ENCODE measurements at places on chromosomes 2 and 18.

DNA sequence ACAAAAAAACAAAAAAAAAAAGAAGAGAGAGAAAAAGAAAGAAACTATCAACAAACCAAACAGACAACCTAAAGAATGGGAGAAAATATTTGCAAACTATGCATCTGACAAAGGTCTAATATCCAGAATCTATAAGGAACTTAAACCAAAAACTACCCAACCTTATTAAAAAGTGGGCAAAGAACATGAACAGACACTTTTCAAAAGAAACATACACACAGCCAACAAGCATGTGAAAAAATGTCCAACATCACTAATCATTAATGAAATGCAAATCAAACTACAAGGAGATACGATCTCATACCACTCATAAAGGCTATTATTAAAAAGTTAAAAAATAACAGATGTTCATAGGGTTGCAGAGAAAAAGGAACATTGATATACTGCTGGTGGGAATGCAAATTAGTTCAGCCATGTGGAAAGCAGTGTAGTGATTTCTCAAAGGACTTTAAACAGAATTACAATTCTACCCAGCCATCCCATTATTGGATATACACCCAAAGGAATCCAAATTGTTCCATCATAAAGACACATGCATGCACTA lies 7.2 kb upstream of the POLE4 start:
- DNase-seq, result no peak

GRCh38 chr2:173606619-173607248 lies 252.1 kb downstream of the CDCA7 start:
- no peak for DNase-seq

DNA sequence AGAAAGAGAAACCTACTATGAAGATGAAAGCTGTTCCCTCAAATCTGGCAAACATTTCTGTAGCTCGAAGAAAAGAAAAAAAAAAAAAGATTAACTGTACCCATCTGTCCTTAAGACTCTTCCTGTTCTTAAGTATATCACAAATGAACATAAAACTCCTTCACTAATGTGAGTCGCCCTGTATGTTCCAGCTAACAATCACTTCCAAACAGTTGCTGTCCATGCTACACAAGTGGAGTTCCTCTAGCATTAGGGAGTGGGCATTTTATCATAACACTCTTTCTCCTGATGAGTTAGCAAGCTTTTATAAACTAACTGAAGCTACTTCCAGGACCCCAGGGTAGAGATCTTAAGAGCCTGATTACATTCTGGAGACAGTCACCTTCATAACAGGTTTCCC lies 5.8 kb downstream of the CUL3 start:
- no peak for DNase-seq

- DNase-seq, result no peak
These were observed 17.3 kb downstream of the GRHL1 start for GRCh38 chr2:9968553-9969497.

DNA sequence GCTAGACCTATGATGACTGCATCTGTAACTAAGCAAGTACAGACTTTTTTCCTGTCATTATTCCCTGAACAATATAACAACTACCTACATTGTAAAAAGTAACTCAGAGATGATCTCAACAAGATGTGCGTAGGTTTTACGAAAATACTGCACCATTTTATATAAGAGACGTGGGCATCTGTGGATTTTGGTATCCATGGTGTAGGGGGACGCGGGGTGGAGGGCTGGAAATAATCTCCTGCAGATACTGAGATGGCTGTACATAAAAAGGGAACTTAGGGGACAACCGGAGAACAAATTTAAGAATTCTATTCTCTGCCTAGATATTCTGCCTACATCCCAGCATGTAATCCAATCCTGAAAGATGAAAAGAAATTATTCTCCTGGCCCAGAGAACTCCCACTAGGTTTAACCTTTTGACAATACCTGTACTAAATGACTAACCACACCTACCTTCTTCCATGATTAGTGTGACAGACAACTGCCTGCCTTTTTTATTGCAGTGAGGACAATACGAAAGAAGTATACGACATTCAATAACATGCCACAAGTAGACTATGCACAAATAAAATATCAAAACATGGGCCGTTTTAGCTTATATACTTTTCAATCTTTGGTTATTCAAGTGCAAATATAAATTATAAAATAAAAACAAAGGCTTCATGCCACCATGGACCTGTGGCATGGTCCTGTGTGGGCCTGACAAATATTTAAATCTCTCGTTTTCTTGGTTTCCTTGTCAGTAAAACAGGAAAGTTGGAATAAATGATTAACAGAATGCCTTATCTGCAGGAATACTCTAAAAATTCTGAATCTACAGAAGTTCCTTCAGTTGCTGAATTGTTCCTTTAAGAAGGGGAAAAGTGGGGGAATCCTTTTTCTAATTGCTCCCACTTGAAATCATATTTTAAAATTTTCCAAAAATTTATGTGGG lies 46.3 kb downstream of the RTN4 start:
- DNase-seq, result no peak

DNA sequence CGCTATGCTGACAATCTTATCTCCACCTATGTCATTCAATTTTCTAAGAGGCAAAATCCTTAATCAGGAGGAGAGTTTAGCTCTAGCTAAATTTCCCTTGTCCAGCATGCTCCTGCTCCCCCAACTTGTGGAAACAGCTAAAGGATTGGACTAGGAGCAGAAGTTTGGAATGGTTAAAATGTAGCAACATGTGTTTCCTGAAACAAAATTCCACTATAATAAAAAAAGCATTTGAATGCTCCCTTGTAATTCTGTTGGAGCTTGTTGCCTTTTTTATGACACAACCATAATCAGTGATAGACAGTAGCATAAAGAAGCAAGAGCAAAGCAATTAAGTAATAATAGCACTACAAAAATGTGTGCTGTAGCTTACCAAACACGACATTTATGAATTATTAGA lies 6.9 kb downstream of the ACTR3 start:
- DNase-seq, result no peak

GRCh38 chr2:221272729-221273128 lies 299.4 kb downstream of the EPHA4 start:
- DNase-seq, result no peak

DNA sequence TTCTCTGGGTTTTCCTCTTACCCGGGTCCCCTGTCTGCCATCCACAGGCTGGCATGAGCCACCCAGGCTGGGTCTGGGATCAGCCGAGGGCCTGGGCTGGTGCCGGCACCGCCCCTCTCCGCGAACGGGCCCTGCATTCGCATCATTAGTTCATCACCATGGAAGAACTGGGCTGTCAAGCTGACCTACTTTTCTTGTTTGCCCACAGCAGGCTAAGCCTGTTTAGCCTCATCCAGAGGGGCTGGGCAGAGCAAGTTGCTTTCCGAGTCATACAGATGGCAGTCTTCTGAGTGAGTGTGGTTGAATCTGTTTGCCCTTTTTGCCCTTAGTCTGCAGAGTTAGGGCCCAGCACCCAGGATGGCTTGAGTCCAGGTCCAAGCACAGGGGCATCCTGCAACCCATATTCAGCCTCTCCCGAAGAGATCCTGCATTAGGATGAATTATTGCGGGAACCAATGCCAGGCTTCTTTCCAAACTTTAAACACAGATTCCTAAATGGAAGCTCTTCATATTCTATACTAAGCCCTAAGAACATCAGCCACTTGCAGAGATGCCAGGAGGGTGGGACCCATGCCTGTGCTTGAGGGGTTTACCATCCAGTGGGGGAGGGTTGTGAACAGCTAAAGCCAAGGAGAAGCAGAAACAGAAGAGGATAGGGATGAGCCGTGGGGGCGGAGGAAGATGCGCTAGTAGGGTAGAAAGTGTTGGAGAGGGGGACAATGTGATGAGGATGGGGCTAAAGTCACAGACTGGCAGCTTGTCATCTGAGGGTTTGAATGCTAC lies 68.0 kb downstream of the NPAS2 start:
- no peak for DNase-seq

GRCh38 chr2:31226266-31226665 lies 7.7 kb upstream of the EHD3 start:
- DNase-seq, result no peak

DNA sequence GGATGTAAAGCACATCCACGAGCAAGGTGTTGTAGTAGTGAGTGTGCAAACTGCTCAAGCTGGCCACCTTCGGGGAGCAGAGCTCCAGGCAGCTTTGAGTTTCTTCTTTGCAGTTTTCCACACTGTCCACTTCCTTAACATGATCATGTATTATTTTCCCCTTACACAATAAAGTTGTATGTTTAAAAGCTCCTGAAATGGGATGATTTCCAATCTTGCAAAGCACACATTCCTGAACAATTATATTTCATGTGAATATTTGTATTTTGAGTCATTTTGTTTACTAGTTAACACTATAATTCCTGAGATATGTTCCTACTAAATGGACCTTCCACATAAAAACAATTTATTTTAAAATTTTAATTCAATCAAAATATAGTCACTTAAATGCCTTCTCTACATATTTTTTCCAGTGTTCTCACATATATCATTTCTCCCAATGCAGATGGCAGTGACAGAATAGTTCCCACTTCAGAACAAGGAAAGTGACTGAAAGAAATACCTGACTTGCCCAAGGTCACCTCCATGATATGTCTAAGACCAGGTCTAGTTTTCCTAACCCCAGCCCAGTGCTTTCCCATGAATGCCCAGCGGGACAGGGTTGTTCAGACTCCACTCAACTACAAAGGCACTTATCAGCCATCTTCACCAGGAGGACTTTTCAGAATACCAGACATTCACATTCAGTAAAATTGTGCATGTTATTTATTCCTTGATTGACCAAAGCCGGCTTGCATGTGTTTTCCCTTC lies 5.5 kb downstream of the CYB5A start:
- no peak for DNase-seq

GRCh38 chr18:40347261-40347660 lies 1607.8 kb upstream of the PIK3C3 start:
- no peak for DNase-seq

GRCh38 chr2:195006856-195007255 lies 650.2 kb upstream of the SLC39A10 start:
- no peak for DNase-seq

DNA sequence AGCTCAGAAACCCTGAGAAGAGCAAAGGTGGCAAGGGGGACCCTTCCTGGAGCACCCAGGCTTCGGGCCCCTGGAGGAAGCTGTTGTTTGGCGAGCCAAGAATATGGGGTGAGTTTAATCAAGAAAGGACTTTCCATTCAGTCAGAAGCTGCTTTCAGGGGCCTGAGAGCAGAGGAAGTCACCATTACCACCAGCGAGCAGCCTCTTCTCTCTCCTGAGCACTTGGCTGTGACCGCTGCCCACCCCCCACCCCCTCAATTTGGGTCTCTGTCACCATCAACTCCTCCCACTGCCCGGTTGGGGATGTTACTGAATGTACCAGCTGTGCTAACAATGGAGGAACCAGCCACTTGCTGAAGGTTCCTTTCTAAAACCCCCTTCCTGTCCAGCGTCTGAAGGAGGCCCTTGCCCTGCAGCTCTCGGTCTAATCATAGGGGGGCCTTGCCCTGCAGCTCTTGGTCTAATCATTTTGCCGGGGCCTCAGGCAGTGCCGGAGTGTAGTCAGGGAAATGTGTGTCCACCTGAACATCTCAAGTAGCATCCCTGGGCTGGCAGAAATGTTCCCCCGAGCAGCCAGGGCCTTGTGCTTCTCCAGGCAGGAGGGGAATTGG lies 943 bp downstream of the INPP5D start:
- DNase-seq, result no peak

DNA sequence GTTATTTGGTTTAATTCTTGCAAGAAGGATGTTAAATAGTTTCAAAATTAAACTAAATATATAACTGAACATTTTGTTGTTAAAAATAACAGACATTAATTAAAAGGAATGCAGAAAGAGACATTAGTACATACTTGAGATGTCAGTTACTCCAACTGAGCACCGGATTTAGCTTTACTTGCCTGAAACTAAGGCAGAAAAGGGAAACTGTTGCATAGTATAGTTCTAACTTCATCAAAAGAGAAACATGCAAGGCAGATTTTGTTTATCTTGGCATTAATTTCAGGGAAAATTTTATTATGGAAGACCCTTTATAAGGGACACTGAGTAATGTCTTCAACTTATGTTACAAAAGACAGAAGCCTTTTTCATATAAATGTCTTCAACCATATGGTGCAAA lies 218.3 kb downstream of the STK39 start:
- DNase-seq, result no peak

GRCh38 chr18:32353257-32353656 lies 117.4 kb downstream of the GAREM1 start:
- no peak for DNase-seq

- no peak for DNase-seq
These were observed 527 bp downstream of the IGFBP5 start for GRCh38 chr2:216694826-216695217.

DNA sequence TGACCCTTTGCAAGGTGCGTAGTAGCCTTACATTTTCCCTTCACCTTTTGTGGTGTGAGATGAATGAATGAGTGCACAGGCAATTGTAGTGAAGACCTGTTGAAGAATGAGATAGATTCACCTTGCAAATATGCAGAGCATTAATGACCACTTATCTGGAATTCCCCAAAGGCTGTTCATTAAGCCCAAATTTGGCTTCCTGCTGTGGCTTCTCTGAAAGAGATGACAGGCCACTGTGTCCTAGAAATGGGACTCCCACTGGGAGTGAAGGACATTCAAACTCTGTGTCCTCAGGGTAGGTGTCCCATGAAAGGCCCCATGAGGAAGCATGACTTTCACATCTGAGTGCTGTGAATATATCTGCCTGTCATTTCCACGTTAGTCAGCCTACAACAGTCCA lies 1821.8 kb upstream of the PIK3C3 start:
- DNase-seq, result no peak

DNA sequence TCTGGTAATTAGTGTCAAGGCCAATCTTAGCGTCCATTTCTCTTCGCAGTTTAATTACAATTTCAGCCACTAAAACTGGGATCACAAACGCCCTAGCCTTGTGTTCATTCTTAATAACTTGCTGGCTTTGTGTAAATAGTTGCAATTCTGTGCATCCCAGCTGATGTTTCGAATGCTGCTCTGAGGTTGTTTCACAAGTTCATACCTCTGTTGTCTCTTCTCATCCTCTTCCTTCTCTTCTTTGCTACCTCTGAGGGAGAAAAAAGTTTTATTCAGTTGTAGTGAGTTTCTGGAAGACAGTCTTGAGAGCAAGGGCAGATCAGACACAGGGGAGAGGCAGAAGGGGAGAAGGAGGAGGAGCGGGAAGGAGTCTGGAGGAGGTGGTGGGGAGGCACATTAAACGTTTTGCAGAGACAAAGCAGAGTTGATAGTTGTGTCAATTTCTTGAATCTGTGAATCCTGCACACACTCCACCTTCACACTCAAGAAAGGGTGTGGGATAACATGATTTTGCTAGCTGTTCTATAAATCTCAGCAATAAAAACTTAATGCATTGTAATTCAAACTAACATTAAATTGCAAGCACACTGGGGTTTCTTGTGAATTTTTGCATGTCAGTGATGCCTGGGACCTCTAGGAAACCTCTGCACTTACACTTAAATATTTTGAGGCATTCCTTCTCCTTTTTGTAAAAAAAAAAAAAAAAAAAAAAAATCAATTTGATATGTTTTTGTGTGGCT lies 6.8 kb downstream of the MEIS1 start:
- no peak for DNase-seq

GRCh38 chr18:73594749-73595148 lies 552.9 kb downstream of the FBXO15 start:
- DNase-seq, result no peak

Data from osteocyte (in vitro differentiated cells).